ENCODE measurements at places on chromosomes 7 and 10.
A peak's percentile ranks its signal among the peaks of the same experiment; 100 is the strongest.

GRCh38 chr7:74223711-74224510 is 14.1 kb downstream of the LAT2 start:
- no peak for DNase-seq

DNA sequence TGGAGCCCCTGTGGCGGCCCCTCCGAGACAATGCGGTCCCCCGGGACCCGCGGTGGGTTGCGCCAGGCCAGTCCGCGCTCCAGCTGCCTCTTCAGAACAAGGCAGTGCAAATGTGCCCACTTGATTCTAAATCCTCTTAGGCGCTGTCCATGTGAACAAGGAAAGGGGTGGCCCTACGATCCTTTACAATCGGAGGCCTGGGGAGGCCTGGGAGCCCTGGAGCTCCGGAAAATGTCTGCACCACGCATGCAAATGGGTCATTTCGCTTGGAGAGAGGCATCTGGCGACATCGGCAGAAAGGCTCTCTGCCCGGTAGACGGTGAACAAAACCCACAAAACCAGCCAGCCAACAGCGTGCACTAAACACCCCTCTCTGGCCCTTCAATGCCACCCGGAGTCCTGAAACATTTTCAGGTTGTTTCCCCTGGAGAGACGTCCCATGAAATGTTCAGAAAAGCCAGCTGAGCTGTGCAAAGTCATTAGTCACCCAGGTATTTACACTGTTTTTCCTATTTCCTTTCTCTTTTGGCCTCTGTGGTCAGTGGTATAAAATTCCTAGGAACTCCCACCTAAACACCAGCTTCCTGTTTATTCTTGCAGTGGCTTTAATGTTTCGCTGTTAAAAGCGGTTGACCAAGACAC is 102.8 kb upstream of the ZNF438 start:
- DNase-seq = peak; percentile 39

DNA sequence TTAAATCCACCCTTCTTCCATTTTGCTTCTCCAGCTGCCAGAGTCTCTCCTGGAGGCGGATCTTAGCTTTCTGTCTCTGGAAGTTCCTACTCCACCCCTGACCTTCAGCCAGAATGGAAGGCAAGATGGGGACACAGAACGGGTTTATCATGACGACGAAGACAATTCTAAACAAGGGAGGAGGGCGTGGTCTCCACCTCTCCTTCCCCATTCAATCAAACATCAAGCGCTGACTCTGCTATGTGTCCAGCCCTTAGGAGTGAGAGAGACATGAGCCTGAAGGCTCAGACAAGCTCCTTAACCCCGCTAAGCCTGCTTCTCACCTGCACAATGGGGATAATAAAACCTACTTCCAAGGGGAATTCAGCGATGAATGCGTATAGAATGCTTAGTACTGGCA is 3.1 kb downstream of the CYP17A1 start:
- DNase-seq = no peak

DNA sequence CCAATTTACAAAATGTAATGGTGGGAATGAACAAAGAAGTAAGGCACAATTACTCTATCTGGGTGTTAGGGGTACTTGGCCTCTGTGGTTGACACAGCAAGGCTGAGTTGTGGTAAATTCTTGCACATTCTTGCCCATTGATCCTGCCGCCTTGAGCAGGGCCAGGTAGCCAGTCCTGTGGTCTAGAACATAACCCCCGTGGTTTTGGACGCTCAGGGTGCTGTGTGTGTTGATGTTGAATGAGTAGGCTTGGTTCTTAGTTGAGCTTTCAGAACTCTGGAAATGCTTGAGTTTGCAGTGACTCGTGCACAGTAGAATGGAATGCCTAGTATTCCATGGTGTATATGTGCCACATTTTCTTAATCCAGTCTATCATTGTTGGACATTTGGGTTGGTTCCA is 42.3 kb upstream of the CDHR3 start:
- no peak for DNase-seq

DNA sequence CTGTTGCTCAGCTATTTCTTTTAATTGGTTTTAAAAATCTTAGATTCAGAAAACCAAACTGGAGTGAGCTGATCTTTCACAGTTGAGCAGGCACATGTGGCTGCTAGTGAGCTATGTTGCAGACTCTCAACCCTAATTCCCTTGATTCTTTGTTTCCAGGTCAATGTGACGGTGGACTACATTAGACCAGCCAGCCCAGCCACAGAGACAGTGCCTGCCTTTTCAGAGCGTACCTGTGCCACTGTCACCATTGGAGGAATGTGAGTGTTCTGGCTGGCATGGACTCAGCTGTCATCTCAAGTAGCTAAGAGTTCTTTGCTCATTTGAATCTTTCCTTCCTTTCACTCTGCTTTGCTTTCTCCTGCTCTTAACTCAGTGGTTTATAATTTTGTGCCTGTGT is 187.1 kb downstream of the LRRC4 start:
- DNase-seq = peak; percentile 71

- DNase-seq = no peak
Measured at GRCh38 chr7:148245381-148245780, 345.2 kb upstream of the C7orf33 start.

DNA sequence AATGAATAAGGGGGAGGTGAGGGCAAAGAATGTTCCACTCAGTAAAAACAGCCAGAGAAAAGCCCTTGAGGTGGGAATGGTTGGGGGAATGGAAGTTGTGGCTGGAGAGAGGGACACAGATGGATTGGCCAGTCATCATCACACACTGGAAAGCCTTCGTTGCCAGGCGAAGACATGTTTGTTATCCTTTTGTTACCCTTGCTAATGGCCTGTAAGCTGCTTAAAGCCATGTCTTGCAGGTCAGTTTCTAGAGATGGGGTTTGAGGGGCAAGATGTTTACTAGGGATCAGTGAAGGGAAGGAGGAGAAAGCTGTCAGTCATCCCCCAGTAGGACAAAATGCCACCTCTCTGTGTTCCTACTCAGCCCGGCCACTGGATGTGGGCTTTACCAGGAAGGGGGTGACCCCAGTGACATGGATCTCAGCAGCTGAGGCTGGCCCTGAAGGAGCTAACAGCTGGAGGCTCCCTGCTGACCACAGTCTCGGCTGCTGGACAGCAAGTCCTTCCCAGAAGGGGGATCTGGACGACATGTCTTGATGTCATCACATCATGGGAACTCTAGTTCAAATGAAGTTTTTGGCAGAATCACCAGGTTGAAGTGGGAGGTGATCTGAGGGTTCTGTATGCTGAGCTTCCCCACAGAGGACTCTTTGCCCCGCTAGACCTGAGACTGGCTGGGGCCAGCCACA is 66.2 kb downstream of the TBXAS1 start:
- no peak for DNase-seq

DNA sequence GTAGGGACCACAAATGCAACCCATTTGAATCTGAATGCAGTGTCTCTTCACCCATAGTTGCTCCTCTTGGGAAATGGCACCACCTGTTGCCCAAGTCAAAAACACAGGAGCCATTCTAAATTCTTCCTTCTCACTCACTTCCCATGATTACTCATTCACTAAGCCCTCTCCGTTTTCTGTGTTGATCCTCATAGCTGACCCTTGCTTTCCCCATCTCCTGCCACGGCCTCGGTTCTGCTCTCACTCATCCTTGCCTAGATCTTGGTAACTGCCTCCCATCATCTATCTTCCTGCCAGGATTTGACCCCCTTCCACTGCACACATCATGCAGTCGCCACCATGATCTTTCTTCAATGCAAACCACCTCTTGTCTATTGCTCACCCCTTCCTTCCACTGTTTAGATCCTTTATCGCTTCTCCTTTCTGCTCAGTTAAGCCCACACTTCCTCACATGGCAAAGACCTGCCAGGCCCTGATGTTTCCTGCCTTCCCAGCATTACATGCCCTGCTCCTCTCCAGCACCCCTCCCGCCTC is 19.0 kb upstream of the CPN1 start:
- DNase-seq = peak; percentile 11

- DNase-seq = no peak
Measured at GRCh38 chr7:144050093-144050492, 1.3 kb downstream of the OR2A5 start.

DNA sequence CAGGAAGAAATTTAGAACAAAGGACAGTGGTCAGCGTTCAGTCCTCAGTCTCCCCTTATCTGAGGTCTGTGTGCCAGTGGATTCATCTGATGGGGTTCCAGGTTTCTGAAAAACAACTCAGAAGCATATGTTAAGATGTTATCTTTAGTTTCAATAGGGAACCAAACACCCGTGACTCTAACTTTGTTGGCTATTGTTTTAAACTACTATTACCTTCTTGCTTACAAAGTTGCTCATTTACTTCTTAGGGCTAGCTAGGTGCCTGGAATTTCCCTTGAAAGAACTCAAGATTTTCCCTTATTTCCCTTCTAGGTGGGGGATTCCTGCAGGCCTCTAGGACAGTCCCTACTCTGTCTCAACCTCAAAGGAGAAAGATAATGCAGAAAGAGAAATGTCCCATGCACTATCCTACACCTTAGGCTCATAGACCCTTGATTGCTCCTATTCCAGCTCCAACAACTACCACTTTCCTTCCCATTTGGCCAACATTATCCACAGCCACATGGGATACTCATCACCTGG is 192.5 kb upstream of the LYZL1 start:
- DNase-seq = no peak

GRCh38 chr10:61682323-61682722 is 19.6 kb downstream of the CABCOCO1 start:
- DNase-seq = no peak

DNA sequence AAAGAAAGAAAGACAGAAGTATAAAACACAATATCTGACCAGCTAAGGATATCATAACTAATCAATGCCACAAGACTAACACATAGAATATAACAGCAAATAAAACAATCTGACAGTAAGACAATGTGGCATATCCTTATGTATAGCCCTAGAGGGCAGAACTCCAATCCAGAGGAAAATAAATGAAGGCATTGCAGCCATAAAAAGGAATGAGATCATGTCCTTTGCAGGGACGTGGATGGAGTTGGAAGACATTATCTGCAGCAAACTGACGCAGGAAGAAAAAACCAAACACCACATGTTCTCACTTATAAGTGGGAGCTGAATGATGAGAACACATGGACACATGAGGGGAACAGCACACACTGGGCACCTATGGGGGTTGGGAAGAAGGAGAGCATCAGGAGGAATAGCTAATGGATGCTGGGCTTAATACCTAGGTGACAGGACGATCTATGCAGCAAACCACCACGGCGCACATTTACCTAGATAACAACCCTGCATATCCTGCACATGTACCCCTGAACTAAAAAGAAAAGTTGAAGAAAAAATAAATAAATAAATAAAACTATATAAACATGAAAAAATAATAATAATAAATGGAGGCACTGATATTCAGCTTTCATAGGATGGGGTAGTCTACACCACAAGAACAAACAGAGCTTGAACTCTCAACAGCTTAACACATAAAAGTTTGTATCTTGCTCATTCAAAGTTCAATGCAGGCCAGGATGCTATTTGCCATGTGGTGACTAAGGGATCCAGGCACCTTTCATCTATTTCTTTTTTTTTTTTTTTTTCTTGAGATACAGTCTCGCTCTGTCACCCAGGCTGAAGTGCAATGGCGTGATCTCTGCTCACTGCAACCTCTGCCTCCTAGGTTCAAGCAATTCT is 66.1 kb upstream of the KAT6B start:
- no peak for DNase-seq

DNA sequence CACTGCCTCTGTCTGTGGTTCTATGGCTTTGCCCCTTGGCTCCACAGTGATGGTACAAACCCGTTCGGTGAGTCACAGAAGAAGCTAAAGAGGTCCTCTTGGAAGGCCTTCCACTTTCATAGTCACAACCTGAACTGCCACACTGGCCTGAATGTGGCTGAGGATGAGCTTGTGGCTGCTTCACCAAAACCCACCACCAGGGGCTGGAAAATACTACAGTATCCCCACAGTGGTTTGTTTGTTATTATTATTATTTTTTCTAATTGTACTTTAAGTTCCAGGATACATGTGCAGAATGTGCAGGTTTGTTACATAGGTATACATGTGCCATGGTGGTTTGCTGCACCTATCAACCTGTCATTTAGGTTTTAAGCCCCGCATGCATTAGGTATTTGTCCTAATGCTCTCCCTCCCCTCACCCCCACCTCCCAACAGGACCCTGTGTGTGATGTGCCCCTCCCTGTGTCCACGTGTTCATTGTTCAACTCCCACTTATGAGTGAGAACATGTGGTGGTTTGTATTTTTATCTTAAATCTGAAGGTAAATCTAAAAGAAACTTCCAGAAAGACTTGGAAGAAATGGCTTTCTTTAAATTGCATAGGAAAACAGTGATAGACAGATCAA is 160.8 kb upstream of the NPSR1 start:
- DNase-seq = no peak

DNA sequence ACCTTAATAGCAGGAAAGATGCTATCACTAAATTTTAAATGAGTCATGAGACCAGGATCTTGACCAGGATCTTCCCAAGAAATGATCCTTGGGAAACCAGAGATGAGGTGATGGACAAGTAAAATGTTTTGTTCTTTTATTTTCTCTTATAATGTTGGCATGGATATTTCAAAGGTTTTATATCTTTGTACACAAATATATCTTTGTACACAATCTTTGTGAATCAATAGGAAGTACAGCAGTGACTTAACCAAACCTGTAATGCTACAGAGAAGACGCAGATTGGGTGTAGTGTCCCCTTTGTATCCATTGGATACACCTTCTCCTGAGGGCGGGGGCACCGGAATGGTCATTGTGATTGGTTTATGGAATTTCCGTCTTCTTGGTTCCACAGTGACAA is 180.1 kb upstream of the CCDC6 start:
- DNase-seq = no peak

- DNase-seq = no peak
Measured at GRCh38 chr10:121797490-121797889, 130.3 kb downstream of the ATE1 start.

DNA sequence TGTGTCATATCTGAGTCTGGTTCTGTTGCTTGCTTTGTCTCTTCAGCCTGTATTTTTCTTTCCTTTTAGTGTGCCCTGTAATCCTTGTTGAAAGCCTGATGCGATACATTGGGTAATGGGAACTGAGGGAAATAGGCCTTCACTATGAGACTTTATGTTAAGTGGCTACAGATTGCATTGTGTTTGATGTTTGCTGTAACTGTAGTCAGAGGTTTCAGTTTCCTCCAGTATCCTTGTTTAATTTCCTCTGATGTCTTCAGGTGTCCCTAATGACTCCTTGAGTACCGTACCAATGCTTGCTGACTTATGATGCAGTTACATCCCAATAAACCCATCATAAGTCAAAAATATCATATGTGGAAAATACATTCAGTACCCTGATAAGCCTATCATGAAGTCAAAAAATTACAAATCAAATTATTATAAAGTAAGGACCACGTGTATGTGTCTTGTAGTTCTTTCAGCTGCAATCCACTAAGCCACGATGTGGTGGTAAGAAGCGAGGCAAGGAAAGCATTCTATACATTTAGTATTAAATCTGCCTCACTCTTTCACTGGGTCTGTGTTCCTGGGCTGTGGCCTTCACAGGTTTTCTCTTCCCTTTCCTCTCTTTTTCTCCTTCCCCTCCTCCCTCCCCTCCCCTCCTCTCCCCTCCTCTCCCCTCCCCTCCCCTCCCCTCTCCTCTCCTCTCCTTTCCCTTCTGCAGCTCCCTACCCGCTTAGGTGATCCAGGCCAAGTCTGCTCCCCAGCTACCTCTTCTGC is 13.3 kb upstream of the GIMAP6 start:
- no peak for DNase-seq

Data from cerebellar cortex (tissue), 1 donor.